ENCODE measurements at places on chromosomes 11 and 22. TPM values are rescaled to one million over a fixed set of nuclear protein-coding genes. Genes with fewer than 3 reads are reported as not detected.

DNA sequence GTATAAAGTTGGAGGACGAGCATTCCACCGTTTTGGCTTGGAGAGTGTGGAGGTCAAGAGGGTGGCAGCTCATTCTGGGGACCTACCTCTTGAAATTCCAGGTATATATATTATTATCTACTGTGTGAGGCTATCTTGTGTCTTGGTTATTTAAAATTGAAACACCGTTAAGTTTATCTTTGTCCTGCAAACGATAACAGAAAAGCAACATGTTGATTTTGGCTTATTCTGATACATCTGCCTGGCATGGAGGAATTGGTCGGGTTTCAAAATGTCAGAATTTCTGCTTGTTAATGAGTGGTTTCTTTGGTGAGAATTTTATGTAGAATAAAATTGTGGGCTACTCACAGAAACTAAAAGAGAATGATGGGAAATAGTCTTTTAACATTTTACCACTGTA lies 54.4 kb downstream of the SVIP start:
- H3K4me3 ChIP-seq: no peak overlapping the region
- H3K27ac ChIP-seq: no peak overlapping the region
- DNase-seq: no peak

GRCh38 chr11:95821640-95822039 lies 31.3 kb downstream of the CEP57 start:
- no peak overlapping the region for H3K27ac ChIP-seq
- no peak overlapping the region for H3K4me3 ChIP-seq
- H3K4me1 ChIP-seq: no peaks in the 10 kb centered on the region
- H3K36me3 ChIP-seq: peaks cover 13% of the 10 kb centered on the region

The GAS2 gene
- 0.65 TPM for total RNA-seq

DNA sequence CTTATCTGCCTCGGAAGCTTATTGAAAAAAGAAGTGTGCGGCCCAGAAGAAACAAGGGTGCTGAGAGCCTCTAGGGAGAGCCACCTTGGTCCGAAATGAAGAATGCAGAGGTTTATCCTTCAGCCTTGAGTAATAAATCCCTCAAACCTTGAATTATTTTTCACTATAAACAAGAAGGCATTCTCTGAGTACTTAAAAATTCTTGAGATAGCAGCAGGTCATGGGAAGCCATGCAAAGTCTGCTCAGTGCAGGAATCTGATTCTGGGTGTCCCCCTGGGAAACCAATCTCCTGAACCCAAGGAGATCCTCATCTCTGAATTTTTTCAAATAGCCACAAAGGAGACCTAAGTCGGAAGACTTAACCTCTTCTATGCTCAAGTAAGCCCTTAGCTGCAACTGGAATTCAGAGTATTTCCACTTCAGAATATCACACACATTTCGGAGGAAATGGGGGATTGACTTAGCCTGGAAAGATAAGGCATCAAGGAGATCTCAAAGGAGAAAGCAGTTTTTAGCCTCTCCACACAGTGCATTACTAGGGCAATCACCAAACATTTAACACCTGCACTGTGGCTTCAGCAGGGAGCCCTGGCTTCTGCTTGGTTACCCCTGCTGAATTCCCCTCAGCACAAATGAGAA lies 365.0 kb downstream of the ETS1 start:
- no peak overlapping the region for H3K27ac ChIP-seq
- no peaks in the 10 kb centered on the region for H3K36me3 ChIP-seq
- peaks cover 7% of the 10 kb centered on the region for H3K4me1 ChIP-seq

The CCDC89 gene
- 2.5 TPM for total RNA-seq

The DNAJC4 gene
- total RNA-seq: 30.7 TPM

The SLC22A25 gene
- total RNA-seq: not detected

GRCh38 chr22:30336752-30337460 lies 10.2 kb upstream of the TBC1D10A start:
- H3K36me3 ChIP-seq: peaks cover 100% of the 10 kb centered on the region
- H3K4me3 ChIP-seq: no peak overlapping the region
- no peak for DNase-seq
- peaks cover 16% of the 10 kb centered on the region for H3K4me1 ChIP-seq
- H3K27ac ChIP-seq: no peak overlapping the region
- no peaks in the 10 kb centered on the region for H3K27me3 ChIP-seq

The KIRREL3 gene
- 4.0 TPM for total RNA-seq
